A375 (cell line): ENCODE measurements at places on chromosomes 1 and 21. TPM values are rescaled to one million over a fixed set of nuclear protein-coding genes. Genes with fewer than 3 reads are reported as not detected.

The SCMH1 gene
- total RNA-seq: 21.8 TPM in 2 replicates

The KLHDC9 gene
- total RNA-seq: not detected in 2 replicates

The CD1E gene
- total RNA-seq: not detected in 2 replicates

The ABCG1 gene
- total RNA-seq: 2.6 and 3.9 TPM in 2 replicates

The RCSD1 gene
- not detected in 2 replicates for total RNA-seq

The SPATA21 gene
- not detected in 2 replicates for total RNA-seq

The OR2L13 gene
- not detected in 2 replicates for total RNA-seq

The CSF3R gene
- not detected in 2 replicates for total RNA-seq

The OR14I1 gene
- not detected in 2 replicates for total RNA-seq

The ANKRD34A gene
- total RNA-seq: 2.0 and 2.5 TPM in 2 replicates

The C1orf226 gene
- total RNA-seq: 5.3 and 5.6 TPM in 2 replicates

The LYPD8 gene
- 0.56 TPM in 1 of 2 replicates, not detected in the other for total RNA-seq

The GALE gene
- 194 and 218 TPM in 2 replicates for total RNA-seq

The UTP25 gene
- 16.2 and 17.0 TPM in 2 replicates for total RNA-seq

The C1orf185 gene
- 0.74 TPM in 1 of 2 replicates, not detected in the other for total RNA-seq

The NBPF8 gene
- total RNA-seq: 13.2 and 14.7 TPM in 2 replicates

The PTPN22 gene
- total RNA-seq: 1.7 and 2.0 TPM in 2 replicates

The TTC24 gene
- total RNA-seq: not detected in 2 replicates

The TSPAN2 gene
- 0.15 and 0.42 TPM in 2 replicates for total RNA-seq

The GSTM1 gene
- 10.0 and 19.7 TPM in 2 replicates for total RNA-seq

The SPRR2B gene
- not detected in 2 replicates for total RNA-seq

The BRDT gene
- total RNA-seq: not detected in 2 replicates

The OLIG2 gene
- total RNA-seq: 3.8 and 4.4 TPM in 2 replicates

The LCE3C gene
- total RNA-seq: not detected in 2 replicates

The AIRE gene
- total RNA-seq: not detected in 2 replicates

The RBM11 gene
- total RNA-seq: 0.05 and 0.68 TPM in 2 replicates

The HJV gene
- not detected in 2 replicates for total RNA-seq

The COA7 gene
- 15.1 and 19.3 TPM in 2 replicates for total RNA-seq

The DIPK1A gene
- 0.66 and 0.68 TPM in 2 replicates for total RNA-seq

The GATAD2B gene
- total RNA-seq: 9.7 and 11.2 TPM in 2 replicates

The SYTL1 gene
- total RNA-seq: 3.1 and 4.5 TPM in 2 replicates

The FMO1 gene
- not detected in 2 replicates for total RNA-seq

The LMOD1 gene
- total RNA-seq: 0.19 TPM in 1 of 2 replicates, not detected in the other

The CEPT1 gene
- total RNA-seq: 14.5 and 20.1 TPM in 2 replicates

The SPRR1B gene
- not detected in 2 replicates for total RNA-seq
